Stimulated activated CD4-positive, alpha-beta T cell treated with anti-CD3 and anti-CD28 coated beads, Interleukin-15, amount 100 ng/mL, for 24 hours (primary cell): ENCODE measurements at places on chromosomes 5 and 9.

DNA sequence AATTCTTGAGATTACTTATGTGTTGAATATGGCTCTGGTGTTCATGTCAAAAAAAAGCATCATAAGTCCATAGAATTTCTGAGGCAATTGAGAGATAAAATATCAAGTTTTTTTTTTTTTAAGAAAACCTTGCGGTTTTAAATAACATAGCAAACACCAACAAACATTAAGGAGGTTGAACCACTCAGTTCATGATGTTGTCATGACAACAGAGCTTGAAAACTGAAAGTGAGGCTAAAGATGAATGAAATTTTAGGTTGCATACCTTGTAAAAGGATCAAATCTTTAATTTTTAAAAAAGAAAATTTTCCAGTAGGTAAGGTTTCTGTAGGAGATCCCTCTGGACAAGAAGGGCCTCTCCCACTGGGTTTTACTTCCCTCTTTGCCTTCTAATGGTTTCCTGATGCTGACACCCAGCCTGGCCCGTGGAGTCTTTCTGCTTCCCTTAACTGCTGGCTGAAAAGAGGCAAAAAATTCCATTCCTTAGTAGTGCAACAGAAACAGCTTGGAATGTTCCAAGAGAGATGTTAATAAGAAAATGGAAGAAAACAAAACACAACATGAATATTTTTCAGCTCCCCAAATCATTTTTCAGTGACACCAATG, 60.0 kb upstream of the FER start:
- DNase-seq: no peak

DNA sequence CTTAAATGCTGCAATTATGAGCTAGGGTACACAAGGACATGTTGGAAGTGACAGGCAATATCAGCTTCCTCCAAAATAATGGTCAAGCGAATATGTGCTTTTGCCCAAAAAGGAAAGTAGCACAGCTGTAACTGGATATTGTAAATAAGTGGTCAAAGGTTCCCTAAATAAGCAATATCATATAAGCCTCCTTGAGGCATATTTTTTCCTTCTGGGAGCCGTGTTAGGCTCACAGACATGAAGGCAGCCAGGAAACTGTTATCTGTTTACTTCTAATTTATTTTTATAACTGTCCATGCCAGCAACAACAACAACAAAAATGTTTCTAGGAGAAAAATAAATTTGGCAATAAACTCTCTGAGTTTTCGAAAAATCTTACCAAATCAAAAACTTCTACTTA, 648.3 kb downstream of the PDE4D start:
- DNase-seq: no peak

DNA sequence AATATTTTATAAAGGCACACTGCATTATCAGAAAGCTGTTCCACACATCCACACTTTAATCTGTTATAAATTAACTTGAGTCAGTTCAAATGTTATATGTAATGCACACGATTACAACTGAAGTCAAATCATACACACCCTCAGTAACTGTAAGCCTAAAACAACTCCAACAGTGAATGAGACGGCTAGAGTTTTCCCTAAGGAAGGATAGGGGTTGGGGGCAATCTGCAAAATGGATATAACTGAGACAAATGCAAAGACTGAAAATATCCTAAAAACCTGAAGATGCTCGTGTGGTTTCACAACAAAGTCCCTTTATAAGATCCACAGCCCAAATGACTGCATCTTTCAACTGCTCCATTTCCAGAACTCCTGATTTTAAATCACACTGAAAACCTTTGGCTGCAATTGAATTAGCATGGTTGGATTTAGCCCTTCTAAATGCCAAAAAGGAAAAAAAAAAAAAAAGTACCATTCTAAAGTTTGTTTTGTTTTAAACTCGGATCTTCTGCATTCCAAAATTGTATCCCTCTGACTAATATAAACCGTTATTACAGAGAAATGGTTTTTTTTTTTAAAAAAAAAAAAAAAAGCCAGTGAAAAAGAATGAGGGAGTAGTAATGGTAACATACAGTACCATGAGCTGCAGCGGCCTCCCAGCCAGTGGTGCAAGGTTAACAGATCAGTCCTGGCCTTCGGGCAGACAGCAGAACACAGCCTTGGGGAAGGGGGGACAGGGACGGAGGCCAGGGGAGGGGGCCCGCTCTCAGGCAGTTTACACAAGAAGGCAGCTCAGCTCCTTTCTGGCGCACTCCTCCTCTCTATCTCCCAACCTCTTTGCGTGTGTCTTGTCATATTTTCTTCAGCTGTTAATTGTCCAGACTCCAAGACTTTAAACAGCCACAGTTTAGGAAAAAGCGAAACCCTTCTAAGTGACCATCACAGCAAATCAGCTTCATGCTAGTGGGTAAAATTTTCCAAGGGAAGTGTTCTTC, 166.1 kb downstream of the BNC2 start:
- no peak for DNase-seq

DNA sequence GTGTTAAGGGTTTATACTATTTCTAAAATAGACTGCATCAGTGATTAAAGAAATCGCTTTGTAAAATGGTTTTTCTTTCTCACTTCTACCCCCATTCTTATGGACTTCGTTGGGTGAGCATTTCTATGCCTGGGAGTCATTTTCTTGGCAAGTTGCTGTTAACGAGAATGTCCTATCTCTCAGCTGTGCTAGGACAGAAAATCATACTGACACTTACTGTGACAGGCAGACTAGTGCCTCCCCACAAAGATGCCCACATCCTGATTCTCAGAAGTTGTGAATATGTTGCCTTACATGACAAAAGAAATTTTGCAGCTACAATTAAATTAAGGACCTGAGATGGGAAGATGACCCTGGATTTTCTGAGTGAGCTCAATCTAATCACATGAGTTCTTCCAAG, 65.1 kb upstream of the NMUR2 start:
- no peak for DNase-seq

DNA sequence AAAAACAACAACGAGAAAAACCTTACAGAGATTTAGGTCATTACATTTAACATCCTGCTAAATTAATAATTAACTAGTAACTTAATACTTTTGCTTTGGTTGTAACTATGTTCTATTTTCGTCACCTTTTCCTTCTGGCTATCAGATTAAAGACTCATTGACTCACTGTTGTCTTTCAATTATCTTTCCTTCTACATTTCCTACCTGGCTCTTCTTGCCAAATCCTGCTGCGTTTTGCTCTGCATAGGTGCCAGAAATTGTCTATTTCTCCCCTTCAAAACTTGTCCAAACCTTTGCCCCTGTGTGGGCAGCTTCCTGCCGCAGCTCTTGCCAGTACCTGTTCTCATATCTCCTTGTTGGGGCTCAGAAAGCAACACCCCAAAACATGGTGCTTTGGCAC, 235.5 kb upstream of the ZNF608 start:
- DNase-seq: no peak

DNA sequence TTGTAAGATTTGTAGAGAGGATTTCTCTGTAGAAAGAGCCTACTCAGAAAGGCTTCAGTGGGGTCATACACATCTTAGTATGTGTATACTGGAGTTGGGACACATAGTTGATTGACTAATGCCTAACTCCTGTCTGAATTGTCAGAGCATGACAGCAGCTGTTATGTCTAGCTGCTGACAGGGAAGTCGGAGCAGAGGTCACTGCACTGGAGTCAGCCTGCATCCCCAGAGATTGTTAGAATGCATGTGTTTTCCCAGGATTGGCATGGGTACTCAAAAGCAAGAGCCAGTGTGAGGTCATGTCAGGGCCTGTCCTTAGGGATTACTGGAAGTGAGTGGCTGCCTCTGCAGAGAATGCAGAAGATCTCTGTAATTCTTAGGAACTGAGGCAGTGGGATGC, 82.7 kb downstream of the ITGA1 start:
- no peak for DNase-seq

- no peak for DNase-seq
These were observed 40.4 kb downstream of the LIX1 start for GRCh38 chr5:97102010-97102470.

DNA sequence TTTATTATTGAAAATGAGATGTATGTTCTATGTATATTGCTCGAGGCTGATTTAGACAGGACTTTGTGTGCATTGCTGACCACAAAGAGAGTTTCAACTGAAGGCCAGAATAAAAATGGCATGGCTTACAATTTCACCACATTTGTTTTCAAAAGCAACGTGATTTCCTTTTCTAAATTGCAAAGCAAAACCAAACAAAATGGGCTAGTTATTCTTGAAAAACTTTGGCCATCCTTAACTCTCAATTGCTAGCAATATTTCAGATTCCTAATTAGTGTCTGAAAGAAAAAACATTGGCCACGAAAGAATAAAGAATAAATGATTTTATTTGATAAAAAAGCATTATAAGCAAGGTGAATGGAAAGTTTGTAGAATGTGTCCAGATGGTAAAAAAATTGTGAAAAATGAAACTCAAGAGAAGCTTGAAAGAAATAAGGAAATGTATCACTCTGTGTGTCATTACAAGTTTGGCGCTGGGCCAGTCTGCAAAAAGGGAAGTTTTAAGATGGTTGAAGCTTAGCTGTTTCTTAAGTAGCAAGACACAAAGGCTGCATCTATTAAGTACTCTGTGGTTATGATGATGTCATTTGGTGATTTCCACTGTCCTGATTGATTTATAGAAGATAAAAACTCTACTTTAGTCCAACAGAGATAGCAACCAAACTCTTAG, 89.2 kb upstream of the PRLR start:
- DNase-seq: peak; percentile 86

DNA sequence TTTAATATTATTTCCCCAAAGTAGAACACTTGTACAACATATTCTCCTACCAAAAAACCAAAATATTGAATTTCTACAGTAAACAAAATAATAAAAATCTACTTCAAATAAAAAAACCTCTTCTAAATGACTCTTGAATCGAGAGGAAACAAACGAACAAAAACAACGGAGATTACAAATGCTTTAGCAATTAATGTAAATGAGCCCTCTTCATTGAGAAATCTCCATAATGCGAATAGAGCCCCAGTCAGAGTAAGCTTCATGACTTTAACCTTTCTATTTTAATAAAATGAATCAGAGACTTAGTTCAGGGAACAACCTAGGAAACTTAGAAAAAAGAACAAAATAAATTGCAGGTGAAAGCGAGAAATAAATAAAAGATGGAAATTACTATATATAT, 129.3 kb upstream of the SEMA6A start:
- no peak for DNase-seq
